Lung (tissue), 17 donors: ENCODE measurements at places on chromosomes 3 and 15. TPM values are rescaled to one million over a fixed set of nuclear protein-coding genes. Genes with fewer than 3 reads are reported as not detected.

GRCh38 chr3:184332370-184333090 lies 4.9 kb upstream of the FAM131A start:
- DNase-seq = no peak

CPN2 gene
- polyA plus RNA-seq = not detected

DNA sequence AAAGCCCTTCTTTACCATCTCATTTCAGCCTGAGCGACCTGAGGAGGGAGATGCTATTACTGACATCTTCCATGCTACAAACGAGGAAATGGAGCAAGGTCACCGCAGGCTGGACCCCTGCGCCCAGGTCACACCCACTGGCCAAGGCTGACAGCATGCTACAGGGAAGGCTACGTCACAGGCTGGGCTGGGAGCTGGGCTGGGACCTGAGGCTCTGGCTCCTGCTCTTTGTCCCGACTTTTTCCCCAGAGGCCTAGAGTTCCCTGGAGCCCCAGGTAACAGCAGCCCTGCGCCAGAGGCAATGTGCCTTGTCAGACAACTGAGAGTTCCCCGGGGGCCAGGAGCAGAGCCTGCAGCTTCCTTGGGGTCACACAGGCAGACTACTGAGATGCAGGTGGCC lies 87.2 kb downstream of the IQSEC1 start:
- no peak for DNase-seq

- DNase-seq = no peak
Observed at GRCh38 chr3:177904621-177905020, 631.6 kb upstream of the KCNMB2 start.

DNA sequence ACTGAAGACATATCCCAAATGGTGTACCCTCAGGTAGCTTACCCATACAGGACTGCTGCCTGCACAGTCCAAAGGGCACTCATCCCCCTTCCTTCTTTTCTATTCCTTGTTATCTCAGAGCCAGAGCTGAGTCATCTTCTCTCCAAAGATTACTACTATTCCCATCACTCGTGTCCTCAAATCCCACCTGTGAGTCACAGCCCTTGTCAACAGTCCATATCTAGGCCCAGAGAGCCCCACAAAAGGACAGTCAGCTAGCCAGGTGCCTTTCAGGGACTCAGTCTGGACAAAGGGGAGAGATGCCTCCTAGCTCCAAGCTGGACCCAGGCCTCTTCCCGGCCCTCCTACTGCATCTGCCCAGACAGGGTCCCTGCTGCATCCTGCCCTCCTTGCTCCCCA lies 11.0 kb downstream of the PARP16 start:
- DNase-seq = no peak

GRCh38 chr3:60839246-60839645 lies 412.0 kb downstream of the FHIT start:
- peak; percentile 31 for DNase-seq

DNA sequence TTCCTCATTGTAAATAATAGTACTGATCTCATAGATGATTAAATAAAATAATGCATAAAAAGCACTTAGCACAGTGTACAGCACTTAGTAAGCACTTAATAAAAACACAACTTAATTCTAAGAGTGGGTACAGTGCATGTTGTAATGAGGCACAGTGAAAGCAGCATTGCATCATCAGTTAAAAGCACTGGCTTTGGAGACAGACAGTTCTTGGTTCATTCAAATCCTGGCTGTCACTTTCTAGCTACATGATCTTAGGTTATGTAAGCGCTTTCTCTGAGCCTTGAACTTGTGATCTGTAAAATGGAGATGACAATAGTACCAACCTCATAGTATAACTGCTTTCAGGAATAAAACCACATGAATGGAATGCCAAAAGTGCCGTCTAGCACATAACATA lies 151.5 kb downstream of the DPH6 start:
- DNase-seq = no peak

RASL12 gene
- 13.8 TPM for polyA plus RNA-seq

DNA sequence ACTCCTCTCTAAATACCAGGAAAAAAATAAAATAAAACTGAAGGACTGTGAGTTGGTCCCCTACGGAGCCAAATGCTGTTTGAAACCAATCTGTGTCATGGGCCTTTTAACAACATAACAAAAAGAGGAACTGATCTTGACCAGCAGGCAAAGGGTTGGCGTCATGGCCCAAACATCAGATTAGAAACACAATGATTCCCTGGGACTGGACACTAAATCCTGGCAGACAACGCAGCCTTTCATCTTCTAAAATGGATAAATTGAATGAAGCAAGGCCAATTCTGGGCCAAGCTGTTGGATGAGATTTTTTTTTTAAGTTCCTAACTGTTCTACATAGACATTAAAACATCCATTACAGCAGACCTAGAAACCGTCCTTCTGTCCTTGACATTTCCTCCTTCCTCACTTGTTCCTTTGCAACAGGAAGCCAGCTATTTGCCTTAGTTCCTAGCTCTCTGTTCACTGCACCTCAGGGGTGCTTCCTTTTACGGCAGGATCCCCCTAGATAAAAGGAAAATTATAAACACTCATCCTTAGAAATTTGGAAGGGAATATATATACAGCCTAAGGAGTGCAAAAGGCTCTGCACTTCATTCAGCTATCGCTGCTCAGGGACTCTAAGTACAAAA lies 21.6 kb upstream of the TAFA4 start:
- DNase-seq = peak; percentile 41

DNA sequence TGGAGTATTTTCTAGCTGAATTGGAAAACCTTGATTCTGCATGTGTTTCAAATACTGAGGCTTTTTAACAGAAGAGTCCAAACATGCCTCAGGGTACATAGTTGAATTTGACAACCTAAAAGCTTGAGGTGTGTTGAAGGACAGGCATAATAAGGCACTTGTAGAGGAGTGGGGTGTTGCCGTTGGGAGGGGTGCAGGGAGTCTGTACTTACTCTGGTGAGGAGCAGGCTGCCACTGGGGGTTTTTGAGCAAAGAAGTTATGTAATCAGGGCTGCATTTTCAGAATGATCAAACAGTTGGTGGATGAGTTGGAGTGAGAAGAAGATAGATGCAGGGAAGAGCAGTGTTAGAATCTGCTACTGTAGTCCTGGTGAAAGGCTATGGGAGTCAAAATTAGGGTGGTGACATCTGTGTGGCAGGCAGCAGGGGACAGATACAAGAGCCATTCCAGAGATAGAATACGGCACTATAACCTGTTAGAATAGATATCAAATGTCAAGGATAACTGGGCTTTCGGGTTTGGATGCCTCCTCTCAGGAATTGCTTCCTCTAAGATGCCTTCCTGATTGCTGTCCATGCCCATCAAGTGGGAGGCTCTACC lies 161.6 kb downstream of the GHSR start:
- peak; percentile 36 for DNase-seq
